HFFc6 (cell line): ENCODE measurements at places on chromosomes 16 and 17. TPM values are rescaled to one million over a fixed set of nuclear protein-coding genes. Genes with fewer than 3 reads are reported as not detected.

TOX3 gene
- total RNA-seq = not detected in 3 replicates

ABCC12 gene
- total RNA-seq = not detected in 3 replicates

- no peak overlapping the region for H3K27ac ChIP-seq
- no peaks in the 10 kb centered on the region; the same call in none of the 2 replicates for H3K27me3 ChIP-seq
- DNase-seq = no peak
- no peak overlapping the region for H3K4me3 ChIP-seq
Measured at GRCh38 chr17:56891751-56892150, 22.1 kb downstream of the TRIM25 start.

DNA sequence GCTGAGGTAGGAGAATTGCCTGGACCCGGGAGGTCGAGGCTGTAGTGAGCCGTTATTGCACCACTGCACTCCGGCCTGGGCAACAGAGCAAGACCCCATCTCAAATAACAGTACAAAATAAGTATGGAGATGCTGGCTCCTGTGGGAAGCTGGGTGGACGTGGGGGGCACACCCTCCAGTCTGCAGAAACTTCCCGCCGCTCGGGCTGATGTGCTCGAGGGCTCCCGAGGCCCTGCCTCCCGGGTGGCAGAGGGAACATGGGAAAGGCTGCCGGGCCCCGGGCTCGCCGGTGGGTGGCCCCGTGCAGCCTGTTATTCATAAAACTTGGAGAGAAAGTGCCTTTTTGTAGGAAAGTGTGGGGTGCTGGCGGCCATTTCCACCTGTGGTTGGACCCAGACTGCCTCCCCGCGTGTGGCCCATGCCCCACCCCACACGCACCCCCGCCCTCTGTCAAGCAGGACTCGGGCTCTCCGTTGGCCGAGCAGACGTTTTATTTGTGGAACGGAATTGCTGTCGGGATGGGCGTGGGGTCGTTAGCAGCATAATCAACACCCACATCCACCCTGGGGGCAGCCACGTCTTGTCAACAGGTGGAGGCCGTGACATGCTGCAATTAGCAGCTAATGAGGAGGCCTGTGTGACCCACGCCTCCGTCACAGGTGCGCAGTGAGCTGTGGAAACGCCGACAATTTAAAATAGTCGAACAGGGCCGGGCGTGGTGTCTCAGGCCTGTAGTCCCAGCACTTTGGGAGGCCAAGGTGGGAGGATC is 7.4 kb upstream of the CIAO3 start:
- H3K27me3 ChIP-seq = peaks cover 3% of the 10 kb centered on the region
- peaks cover 6% of the 10 kb centered on the region; the same call in 1 of the 2 replicates for H3K4me1 ChIP-seq
- no peak for DNase-seq
- H3K4me3 ChIP-seq = no peak overlapping the region
- H3K27ac ChIP-seq = no peak overlapping the region

DNA sequence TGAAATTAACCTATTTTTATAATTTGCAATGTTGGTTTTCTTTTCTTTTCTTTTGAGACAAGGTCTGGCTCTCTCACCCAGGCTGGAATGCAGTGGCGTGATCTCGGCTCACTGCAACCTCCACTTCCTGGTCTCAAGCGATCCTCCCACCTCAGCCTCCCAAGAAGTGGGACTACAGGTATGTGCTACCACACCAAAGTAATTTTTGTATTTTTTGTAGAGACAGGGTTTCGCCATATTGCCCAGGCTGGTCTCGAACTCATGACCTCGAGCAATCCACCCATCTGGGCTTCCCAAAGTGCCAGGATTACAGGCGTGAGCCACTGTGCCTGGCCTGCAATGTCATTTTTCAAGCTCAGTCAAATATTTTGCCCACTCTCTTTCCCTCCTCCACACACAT is 36.0 kb downstream of the MYH11 start:
- no peaks in the 10 kb centered on the region for H3K4me1 ChIP-seq
- H3K27ac ChIP-seq = no peak overlapping the region
- no peak overlapping the region for H3K4me3 ChIP-seq
- peaks cover 5% of the 10 kb centered on the region for H3K36me3 ChIP-seq
- no peak for DNase-seq

DNA sequence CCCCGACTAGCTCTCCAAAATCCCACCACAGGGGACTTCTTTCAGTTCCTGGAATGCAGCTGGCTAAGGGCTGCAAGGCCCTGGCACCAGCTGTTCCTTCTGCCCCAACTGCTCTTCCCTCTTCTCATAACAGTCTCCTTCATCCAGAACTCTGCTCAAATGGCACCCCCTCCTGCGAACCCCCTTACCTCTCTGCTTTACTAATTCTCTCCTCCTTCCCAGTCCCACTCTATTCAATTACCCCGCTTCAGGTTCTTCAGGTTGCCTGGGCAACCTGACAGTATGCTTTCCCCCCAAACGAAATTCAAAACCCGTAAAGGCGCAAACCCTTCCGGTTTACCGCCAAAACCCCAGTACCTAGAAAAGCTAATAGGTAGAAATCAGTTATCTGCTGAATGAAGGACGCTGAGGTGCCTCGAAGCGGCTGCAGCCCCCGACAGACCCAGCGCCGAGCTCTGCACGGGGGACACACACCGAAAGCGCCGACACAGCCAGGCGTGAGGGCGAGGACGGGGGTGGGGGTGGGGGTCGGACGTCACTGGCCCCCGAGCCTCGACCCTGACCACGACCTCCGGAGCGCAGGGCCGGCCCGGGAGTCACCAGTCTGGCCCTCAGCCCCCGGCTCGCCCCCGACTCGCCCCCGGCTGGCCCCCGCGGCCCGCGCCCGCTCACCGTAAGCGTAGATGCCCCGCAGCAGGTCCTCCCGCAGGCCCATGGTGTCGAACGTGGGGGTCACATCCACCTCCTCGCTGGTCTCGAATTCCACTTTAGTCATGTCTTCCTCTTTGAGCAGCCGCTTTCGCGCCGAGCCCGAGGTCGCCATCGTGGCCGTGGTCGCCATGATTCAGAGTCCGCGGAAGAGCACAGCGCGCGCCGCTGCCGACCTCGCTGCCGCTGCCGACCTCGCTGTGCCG is 550 bp downstream of the EIF4A3 start:
- H3K27me3 ChIP-seq = peaks cover 2% of the 10 kb centered on the region; the same call in 1 of the 2 replicates
- peak overlapping the region; percentile 96 for H3K27ac ChIP-seq
- peaks cover 34% of the 10 kb centered on the region for H3K4me1 ChIP-seq
- H3K36me3 ChIP-seq = no peaks in the 10 kb centered on the region; the same call in 1 of the 2 replicates

DNA sequence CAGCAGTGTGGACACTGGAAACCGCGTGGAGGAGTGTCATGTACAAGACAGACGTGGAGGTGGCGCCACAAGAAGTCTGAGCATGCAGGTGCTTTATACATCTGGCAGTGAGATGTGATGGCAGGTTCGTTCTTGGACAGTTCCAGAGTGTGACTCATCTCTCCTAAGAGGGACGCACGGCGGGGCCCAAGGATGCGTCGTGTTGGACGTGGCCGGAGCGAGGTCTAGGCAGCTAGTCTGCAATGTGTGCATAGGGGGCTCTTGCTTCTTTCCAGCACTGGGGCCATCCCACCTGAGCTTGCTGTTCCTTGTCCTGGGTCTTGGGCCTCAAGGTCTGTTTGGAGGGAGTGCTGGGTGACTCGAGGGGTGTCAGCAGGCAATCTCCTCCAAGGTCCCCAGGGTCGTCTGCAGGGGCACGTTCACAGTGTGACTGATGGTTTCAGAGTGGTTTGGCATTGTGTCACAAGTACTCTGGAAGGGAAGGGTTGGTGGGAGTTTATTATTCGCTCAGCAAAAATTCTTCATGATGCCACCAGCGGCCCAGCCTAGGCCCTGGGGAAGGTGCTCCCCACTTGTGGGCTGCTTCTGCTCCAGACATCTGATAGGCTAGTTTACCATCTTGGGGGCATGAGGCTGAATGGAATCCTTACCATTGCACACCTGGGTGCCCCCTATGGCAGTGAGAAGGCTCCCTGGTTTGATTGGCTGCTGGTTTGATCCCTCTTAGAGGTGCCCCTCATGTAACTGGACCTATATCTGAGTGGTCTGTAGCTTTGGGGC is 22.1 kb downstream of the SPACA3 start:
- H3K27ac ChIP-seq = no peak overlapping the region
- peaks cover 13% of the 10 kb centered on the region for H3K27me3 ChIP-seq
- no peak for DNase-seq
- H3K4me3 ChIP-seq = no peak overlapping the region
- peaks cover 21% of the 10 kb centered on the region for H3K4me1 ChIP-seq

DNA sequence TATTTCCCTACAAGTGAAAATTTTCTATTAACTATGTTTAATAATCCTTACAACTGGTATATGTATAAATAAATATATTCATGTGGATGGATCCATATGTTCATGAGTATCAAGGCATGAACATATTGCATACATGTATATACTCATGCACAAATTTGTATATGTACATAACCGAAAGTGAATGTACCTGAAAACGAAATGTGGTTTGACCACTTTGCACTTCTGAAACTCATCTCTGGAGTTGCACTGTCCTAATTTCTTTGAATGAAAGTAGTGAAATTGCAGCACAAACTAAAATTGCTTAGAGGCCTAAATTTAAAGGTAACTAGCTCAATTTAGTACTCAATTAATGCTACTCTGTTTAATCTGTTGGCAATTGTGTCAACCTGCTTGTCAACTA is 27.4 kb upstream of the GNAO1 start:
- H3K27me3 ChIP-seq = no peaks in the 10 kb centered on the region; the same call in 1 of the 2 replicates
- no peaks in the 10 kb centered on the region for H3K4me1 ChIP-seq
- DNase-seq = no peak
- H3K27ac ChIP-seq = no peak overlapping the region
- no peak overlapping the region for H3K4me3 ChIP-seq

- H3K27ac ChIP-seq = peak overlapping the region; percentile 83
- H3K4me1 ChIP-seq = peaks cover 42% of the 10 kb centered on the region
- no peak overlapping the region for H3K4me3 ChIP-seq
- no peak for DNase-seq
- H3K36me3 ChIP-seq = peaks cover 10% of the 10 kb centered on the region; the same call in 1 of the 2 replicates
Measured at GRCh38 chr16:27407133-27407532, 5.2 kb downstream of the IL21R start.

GRCh38 chr17:33968350-33969044 is 286.6 kb upstream of the CCL2 start:
- DNase-seq = no peak
- H3K27ac ChIP-seq = no peak overlapping the region
- H3K36me3 ChIP-seq = no peaks in the 10 kb centered on the region; the same call in 1 of the 2 replicates
- no peak overlapping the region for H3K4me3 ChIP-seq
- no peaks in the 10 kb centered on the region; the same call in none of the 2 replicates for H3K27me3 ChIP-seq
- no peaks in the 10 kb centered on the region for H3K4me1 ChIP-seq

DNA sequence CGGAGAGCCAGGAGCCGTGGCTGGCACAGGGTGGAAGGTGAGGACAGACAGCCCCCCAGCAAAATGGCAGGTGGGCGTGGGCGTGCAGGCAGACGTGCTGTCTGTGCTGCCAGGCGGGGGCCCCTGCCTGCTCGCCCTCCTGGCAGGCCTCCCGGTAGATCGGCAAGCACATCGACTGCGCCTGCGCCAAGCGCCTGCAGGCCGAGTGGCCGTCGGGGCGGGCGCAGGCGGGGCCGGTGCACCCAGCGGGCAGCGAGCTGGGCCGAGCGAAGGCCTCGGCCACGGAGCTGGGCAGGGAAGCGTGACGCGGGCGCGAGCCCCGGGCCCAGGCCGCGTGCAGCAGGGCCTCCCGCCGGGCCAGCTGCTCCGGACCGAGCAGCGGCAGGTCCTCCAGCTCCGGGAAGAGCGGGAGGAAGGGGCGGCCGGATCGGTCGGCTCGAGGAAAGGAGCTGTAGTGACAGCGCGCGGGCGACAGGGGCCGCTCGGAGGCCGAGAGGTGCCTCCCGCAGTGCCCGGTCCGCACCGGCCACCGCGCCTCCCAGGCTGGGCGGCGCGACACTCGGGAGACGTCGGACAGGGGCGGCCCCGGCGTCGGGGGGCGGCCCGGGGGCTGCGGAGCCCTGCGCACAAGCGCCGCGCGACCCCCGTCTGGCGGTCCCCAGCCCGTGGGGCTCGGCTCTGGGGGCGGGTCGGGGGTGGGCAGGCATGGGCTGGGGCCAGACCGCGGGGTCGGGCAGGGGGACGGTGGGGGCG is 16.9 kb downstream of the GRIN2C start:
- peak; percentile 34 for DNase-seq
- H3K4me3 ChIP-seq = no peak overlapping the region
- H3K27ac ChIP-seq = no peak overlapping the region
- no peaks in the 10 kb centered on the region for H3K36me3 ChIP-seq
- H3K27me3 ChIP-seq = peaks cover 4% of the 10 kb centered on the region; the same call in 1 of the 2 replicates

GRCh38 chr17:82346342-82347300 is 12.4 kb upstream of the TEX19 start:
- no peak for DNase-seq
- H3K36me3 ChIP-seq = no peaks in the 10 kb centered on the region
- peaks cover 15% of the 10 kb centered on the region for H3K4me1 ChIP-seq
- H3K4me3 ChIP-seq = no peak overlapping the region
- no peak overlapping the region for H3K27ac ChIP-seq

DNA sequence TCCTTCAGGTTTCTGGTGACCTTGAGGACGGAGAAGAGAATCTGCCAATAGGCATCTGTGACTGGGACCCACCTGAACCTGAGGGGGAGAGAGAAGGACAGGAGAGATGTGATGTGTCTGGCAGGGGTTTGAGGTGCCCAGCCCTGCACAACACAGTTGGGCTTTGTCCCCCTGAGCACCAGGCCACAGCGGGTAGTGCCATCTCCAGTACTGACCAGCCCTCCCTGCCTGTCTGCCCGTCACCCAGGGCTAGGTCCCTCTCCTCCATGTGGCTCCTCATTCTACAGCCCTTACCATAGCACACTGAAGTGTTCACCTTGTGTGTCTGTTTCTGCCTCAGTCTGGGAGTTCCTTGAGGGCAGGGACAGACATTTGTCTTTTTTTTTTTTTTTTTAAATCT is 30.8 kb downstream of the NLRP1 start:
- 0 out of 2 replicates have a peak, but pooled peaks cover 3% of the 10 kb centered on the region for H3K27me3 ChIP-seq
- DNase-seq = no peak
- peaks cover 29% of the 10 kb centered on the region for H3K36me3 ChIP-seq
- no peak overlapping the region for H3K27ac ChIP-seq
- H3K4me3 ChIP-seq = no peak overlapping the region

- H3K27ac ChIP-seq = no peak overlapping the region
- DNase-seq = no peak
- H3K4me3 ChIP-seq = no peak overlapping the region
- H3K4me1 ChIP-seq = no peaks in the 10 kb centered on the region
Measured at GRCh38 chr16:86281421-86281820, 228.9 kb upstream of the FOXF1 start.

DNA sequence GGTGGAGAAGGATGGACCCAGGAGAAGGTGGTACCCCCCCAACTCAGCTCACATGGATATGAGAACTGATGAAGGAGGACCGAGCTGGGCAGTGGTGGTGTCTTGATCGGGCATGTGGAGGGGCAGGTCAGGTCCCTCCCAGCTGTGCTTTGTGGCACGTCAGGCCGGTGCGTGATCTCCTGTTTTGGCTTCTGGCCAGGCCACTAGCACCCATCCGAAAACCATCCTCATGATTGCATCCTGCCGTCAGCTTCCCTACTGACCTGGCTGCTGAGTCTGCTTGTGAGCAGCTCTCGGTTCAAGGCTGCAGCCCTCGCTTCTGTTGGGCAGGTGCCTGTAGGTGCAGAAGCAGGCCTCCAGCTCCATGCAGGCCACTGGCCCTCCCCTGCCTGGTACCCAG is 53.1 kb downstream of the PLD6 start:
- DNase-seq = no peak
- peak overlapping the region; percentile 42 for H3K27ac ChIP-seq
- H3K36me3 ChIP-seq = peaks cover 49% of the 10 kb centered on the region
- H3K4me1 ChIP-seq = peaks cover 82% of the 10 kb centered on the region

GRCh38 chr17:4340914-4341615 is 25.4 kb downstream of the UBE2G1 start:
- H3K27ac ChIP-seq = no peak overlapping the region
- peaks cover 8% of the 10 kb centered on the region for H3K36me3 ChIP-seq

GRCh38 chr17:36657763-36658490 is 56.5 kb downstream of the MRM1 start:
- no peak overlapping the region for H3K4me3 ChIP-seq
- no peaks in the 10 kb centered on the region for H3K4me1 ChIP-seq
- no peak overlapping the region for H3K27ac ChIP-seq
- no peaks in the 10 kb centered on the region for H3K36me3 ChIP-seq
- peaks cover 34% of the 10 kb centered on the region for H3K27me3 ChIP-seq
